ENCODE measurements at places on chromosomes 3 and 15. TPM values are rescaled to one million over a fixed set of nuclear protein-coding genes. Genes with fewer than 3 reads are reported as not detected.

DNA sequence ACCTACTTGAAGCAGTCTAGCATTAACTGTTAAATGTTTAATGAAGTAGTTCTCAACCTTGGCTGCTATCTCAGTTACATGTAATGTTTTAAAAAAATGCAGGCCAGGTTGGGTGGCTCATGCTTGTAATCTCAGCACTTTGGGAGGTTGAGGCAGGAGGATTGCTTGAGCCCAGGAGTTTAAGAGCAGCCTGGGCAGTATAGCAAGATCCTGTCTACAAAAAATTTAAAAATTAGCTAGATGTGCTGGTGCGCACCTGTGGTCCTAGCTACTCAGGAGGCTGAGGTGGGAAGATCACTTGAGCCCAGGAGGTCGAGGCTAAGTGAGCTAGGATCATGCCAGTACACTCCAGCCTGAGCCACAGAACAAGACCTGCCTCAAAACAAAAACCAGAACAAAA is 29.3 kb downstream of the UBE2E1 start:
- DNase-seq = no peak

TEX55 gene
- polyA plus RNA-seq = not detected

DNA sequence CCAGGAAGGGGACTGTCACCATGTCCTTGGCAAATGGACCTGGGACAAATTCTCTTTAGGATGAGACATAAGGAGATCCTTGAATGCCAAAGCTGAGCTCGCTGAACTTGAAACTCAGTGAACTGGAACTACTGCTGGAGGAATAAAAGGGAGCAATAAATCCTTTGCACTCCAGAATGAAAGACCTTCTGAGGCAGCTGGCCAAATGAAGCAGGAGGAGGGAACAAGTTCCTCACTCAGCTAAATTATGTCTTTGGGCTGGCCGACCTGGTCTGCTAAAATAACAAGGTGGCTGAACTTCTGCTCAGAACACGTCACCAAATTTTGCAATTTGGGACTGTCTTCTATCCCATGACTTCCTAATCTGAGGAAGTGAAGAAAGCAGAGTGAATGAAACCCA is 314.7 kb downstream of the LPP start:
- no peak for DNase-seq

- DNase-seq = no peak
Measured at GRCh38 chr3:100022506-100022905, 91.8 kb downstream of the FILIP1L start.

DNA sequence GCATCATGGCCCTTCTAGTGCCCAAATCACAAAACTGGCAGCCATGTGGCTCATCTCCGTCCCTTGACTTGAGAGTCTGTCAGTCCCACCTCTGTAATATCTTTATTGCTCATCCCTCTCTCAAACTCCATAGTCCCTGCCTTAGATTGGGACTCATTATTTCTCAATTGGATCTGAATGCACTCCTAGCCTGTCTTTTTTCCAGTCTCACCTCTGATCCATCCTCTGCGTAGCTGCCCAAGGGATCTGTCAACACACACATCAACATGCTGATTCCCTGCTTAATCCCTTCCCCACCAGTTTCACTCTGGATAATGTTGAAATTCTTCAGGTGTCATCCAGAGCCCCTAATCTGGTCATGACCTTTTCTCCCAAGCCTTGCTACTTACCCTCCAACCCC is 39.3 kb downstream of the NMNAT3 start:
- no peak for DNase-seq

DNA sequence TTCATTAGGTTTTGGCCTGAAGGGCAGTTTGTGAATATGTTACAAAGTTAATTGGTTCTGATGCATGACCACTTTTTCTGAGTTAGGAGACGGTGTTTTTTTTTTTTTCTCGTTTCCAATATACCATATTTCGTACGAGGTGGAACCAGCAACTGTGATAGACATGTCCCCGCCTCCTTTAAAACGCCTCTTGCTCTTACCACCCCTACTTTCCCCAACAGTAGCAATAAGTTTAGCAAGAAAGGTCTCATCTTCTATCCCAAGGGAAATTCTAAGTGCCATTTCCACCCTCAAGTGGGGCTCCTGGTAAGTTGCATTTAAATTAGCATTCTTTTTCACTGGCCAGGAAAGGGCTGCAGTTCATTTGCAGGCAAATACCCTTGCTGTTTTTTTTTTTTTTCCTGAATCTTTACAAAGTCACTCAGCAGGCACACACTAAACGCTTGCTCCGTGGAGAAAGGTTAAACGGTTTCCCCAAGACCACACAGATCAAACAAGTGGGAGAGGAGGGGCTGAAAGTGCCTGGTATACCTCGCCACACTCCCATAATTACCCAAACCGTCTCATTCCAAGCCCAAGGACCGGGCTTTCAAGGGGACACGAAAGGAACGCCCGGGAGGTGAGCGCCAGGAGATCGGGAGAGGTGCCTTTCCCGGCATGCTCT is 39.5 kb upstream of the MGA start:
- no peak for DNase-seq

PLCB2 gene
- 190 TPM for polyA plus RNA-seq

DNA sequence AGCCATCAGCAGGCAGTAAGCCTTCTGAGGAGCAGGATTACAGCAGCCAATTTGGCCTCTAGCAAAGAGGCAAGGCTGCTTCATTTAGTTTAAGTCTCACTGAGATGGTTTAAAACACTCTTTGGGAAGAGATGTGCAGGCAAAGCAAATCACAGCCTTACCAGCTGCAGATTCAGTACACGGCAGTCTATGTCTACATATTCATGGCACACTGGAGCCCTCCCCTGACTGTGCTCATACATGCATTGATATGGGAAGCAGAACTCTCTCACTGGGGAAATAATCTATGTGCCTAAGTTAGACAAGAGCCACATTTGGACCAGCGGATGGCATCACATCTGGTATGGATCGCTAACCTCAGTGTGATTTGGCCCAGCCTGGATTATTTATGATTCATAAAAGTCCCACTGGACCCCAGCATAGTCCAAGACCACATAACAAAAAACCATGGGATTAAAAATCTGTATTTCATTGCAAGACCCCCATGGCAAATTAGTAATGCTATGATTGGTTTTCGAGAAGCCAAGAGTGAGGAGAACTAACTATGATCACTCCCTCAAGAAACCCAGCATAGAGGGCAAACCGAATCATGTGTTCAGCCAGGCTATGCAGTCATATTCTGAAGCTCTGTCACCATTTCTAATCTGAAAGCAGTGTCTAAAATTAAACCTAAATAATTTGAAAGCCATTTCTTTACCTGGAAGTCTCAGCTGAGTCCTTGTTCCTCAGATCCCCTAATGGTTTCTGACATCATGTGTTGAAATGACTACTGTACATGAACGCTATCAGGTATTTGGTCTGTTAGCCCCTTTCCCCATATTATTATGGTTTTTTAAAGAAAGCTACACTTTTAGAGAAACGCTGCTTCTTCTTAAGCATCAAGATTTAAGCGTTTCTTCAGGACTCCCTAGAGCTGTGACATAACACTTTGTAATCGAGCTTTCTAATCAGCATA is 1.2 kb downstream of the PRICKLE2 start:
- no peak for DNase-seq

HTR3E gene
- not detected for polyA plus RNA-seq
